ENCODE measurements at places on chromosomes 3 and 15.

- DNase-seq: no peak
Measured at GRCh38 chr15:80904998-80905397, 84.6 kb downstream of the MESD start.

GRCh38 chr3:23956701-23957100 lies 11.6 kb downstream of the NR1D2 start:
- no peak for DNase-seq

DNA sequence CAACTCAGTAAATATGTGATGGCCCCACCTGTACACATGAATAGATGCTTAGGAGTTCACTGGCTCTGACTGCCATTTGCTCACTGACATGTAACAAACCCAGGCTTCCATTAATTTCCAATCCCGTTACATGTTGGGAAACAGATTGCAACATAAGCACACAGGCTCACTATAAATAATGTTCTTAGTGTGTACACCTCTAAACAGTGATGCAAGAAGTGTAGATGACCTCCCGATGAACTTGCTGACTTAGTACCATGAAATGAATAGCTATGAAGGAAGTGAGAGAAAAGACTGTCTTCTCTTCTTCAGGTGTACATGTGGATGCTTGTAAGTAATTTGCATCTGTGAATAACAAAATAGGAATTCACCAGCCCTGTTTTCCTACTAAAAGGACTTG lies 21.4 kb upstream of the FSIP1 start:
- DNase-seq: peak; percentile 41

DNA sequence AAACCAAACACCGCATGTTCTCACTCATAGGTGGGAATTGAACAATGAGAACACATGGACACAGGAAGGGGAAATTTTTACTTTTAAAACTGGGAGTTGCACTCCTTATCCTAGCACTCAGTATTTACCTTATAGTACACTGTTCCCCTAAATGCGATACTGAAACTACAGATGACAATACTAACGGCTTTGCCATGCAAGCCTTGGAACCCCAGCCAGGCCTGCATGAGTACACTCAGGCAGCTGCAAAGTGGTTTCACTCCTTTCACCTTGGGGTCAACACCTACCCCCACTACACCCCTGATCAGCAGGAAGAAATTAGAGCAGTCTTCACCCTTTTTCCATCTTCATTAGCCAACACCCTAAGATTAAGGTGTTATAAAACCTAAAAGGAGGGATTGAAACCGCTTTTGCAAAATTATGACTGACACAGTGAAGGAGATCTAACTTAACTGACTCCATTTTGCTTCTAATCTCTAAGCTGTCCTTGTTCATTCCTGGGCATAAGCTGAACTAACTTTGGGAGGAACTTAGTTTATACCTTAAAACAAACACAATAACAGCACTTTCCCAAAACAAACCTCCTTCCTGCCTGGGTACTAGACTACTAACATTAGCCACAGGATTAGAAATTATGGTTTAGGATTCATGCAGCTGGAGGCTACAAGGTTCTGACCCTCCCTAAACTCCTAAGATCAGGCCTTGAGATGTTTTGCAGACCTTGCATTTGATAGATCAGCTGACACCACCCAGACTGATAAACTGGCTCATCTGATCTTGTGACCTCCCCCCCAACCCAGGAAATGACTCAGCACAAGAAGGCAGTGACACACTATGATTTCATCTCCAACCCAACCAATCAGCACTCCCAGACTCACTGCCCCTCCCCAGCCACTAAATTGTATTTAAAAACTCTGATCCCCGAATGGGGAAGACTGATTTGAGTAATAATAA lies 452.1 kb upstream of the PPP2R3A start:
- no peak for DNase-seq

- no peak for DNase-seq
Measured at GRCh38 chr3:160065786-160066185, 77.2 kb downstream of the IL12A start.

DNA sequence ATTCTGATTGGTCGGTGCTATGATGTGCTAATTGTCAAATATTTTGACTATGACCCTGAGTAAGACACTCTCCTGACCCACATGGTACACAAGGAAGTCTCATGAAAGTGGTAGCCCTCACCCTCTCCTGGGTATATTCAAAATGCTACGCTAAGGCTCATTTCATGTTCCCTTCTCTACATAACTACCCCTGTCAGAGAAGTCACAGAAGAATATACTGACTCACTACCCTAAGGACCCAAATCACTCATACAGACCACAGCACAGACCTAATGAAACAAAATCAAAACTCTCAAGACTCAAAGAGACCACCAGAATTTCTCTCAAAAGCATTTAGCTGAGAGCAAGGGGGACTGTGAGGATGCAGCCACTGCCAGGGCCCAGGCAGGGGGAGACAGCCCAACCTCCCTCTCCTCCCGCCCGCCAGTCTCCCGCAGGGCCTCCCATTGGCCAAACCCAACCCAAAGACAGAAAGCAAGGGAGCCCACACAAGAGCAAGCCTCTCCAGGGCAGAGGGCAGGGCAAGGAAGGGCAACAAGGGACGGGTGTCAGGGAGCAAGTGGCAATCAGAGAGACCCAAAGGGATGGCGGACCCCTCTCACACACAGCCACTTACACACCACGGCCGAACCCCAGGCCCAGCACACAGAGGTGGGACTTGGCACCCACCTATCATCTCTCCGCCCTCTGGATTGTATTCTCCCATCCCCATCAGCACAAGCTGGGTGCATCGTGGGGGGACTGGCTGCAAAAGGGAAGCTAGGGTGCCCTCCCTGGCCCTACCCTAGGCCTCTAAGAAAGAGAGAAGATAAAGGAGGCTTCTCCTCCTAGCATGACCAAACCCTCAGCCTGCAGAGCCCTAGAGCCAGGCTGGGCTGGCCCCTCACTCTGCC lies 41.6 kb downstream of the MEGF11 start:
- DNase-seq: no peak

- no peak for DNase-seq
Measured at GRCh38 chr15:86522721-86523120, 443.1 kb downstream of the AGBL1 start.

- DNase-seq: no peak
Measured at GRCh38 chr3:127480196-127480954, 110.2 kb downstream of the TPRA1 start.

DNA sequence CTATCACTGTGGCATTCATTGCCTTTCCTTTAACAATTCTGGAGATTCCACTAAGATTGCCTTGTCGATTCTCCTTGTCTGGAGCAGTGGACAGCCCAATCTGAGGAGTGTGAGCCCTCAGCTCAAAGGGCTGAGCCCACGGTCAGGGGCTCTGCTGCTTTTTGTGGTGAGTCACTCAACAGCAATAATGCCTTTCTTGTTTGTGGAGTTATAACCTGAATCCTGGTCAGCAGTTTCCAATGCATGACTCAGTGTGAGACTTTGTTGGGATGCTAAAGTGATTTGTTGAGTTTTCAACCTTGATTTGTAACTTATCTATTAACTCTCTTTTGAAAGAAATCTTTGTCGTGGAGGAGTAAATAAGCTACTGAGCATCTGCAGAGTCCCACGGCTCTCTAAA lies 183.5 kb downstream of the TJP1 start:
- no peak for DNase-seq

DNA sequence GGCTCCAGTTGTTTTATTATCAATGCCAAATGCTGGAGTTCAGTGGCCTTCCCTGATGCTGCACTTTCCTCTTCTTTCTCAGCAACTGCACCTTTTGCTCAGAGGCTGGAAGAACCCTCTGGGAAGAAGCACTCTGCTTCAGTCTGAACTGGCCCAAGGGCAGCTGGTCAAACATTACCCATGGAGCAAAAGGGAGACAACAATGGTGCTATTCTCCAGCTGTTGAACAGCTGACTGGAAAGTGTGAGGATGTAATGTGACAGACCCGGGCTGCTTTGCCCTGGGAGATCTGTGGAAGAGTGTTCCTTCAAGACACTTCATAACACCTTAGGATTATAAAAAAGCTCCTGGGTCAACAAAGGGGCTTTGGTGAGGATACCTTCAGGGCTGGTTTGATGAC lies 84.9 kb downstream of the EPHB1 start:
- DNase-seq: no peak

- no peak for DNase-seq
Measured at GRCh38 chr3:114994554-114995341, 152.3 kb downstream of the ZBTB20 start.

- no peak for DNase-seq
Measured at GRCh38 chr3:103624271-103624670, 1189.5 kb downstream of the ZPLD1 start.

GRCh38 chr15:96344706-96345559 lies 14.4 kb downstream of the NR2F2 start:
- peak; percentile 1 for DNase-seq

DNA sequence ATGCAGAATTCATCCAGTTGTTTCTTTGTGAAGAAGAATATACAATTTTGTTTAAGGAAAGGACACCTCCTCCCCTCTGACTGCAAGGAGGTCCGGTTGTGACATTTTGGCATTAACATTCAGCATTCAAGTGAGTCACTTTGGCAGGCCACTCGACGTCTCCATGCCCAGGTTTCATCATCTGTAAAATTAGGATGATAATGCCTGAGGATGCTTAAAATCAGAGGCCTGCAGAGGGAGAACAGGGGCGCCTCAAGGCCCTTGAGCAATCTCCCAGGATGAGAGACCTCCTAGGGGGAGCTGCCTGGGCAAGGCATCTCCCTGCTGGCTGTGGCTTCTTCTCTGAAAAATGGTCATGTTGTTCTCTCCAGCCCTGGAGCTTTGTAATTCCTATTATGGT lies 236.0 kb downstream of the CACNA2D3 start:
- DNase-seq: no peak

GRCh38 chr3:127043041-127043641 lies 60.2 kb downstream of the PLXNA1 start:
- DNase-seq: no peak

GRCh38 chr15:50049871-50050270 lies 69.2 kb downstream of the ATP8B4 start:
- no peak for DNase-seq

DNA sequence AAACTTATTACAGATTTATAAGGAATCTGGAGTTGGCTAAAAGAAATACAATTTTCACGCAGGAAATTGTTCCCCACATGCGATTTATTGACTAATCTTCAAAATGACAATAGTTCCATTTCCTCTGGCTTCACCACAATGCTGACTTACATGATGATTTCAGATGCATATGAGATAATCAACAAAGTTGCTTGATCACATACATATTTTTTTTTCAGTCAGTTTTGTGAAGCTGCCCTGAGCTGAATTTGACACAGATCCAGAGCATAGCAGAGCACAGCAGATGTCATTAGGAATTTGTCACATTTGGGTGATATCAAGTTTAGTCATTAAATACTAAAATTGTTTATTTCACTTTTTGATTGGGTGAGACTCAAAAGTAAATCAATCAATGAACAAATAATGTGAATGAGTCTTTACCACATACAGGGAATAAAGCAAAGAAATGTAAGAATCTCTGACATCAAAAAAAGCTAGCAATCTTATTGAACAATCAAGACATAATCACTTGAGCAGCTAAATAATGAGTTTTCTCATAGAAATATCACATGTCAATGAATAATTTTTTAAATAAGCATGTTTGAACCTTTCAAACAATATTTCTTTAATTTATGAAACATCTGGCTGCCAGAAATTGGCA lies 18.3 kb downstream of the CPB1 start:
- DNase-seq: no peak

GRCh38 chr15:91150502-91151160 lies 50.6 kb downstream of the SV2B start:
- DNase-seq: no peak

- no peak for DNase-seq
Measured at GRCh38 chr15:96561593-96561992, 231.1 kb downstream of the NR2F2 start.

DNA sequence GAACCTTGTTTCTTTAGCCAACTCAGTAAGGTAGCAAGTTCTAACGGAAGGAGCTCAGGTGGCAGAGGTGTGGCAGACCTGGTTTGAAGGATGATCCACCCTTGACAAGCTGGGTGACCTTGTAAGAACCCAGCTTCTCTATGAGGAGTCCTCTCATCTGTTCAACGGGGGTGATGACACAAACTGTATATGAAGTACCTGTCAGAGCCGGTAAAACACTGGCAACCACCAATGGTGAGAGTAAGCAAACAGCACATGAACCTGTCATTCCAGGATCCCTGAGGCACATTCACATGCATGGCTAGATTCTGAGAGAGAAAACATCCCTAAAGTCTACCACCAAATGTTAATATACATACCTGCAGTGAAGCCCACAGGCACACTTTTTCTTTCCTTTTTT lies 2.4 kb downstream of the SCAP start:
- DNase-seq: peak; percentile 27

GRCh38 chr15:89837134-89837829 lies 22.6 kb upstream of the ANPEP start:
- no peak for DNase-seq

DNA sequence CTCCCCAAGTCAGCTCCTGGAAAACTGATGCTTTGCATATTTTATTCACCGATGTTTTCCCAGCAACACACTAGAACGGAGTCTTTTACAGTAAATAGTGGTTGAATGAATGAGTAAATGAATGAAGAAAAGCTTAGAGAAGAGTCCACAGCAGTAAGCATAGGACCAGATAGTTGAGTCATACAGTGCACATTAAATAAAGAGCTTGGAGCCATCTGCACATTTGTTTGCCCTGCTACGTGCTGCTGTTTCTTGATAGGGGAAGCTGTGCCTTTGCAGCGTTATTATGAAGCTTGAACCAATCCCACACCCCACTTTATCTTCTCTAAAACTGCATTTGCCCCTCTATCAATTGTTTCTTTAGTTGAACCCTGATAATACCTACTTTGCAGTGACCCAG lies 1.2 kb downstream of the FAM98B start:
- peak; percentile 8 for DNase-seq

DNA sequence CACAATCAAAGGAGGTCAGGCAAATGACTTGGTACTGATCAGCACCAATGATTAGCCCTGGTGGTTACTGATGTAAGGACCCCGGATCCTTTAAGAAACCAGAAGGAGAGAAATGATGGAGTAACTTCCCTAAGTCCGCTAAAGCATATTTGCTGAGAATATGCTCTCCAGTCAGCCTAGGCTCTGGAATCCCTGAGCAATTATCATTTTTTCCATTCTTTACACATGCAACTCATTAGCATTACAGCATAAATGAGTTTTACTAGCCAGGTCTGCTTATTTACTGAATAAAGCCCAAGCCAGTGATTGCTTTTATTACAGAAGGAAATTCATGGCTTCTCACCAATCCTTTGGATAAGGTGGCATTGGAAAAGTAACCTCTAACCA lies 139.2 kb upstream of the WNT5A start:
- DNase-seq: no peak

GRCh38 chr3:96779810-96780209 lies 34.6 kb upstream of the EPHA6 start:
- DNase-seq: no peak

- peak; percentile 69 for DNase-seq
Measured at GRCh38 chr3:150296123-150296735, 111.9 kb upstream of the TSC22D2 start.
